Amniotic epithelial cell (primary cell): ENCODE measurements at places on chromosomes 7 and 10.

GRCh38 chr10:96014473-96015102, 28.8 kb upstream of the CCNJ start:
- DNase-seq: no peak

GRCh38 chr10:31148951-31149350, 117.3 kb upstream of the ZNF438 start:
- no peak for DNase-seq

GRCh38 chr10:98242823-98243222, 25.2 kb downstream of the LOXL4 start:
- DNase-seq: peak; percentile 49

DNA sequence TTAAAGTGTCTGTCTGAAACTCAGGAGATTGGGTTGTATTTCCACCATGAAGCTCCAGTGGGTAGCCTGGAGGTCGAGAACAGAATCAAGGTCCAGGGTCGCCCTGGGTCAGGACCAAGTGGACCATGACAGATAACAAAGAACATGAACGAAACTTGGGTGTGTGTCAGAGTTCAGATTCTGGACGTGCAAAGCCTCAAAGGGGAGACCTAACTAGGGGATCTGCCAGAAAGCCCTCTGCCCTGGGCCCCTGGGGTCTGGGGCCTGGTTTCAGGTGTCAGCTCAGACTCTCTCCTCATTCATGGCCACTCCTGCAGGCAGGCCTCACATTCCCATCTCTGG, 1.6 kb downstream of the RASSF4 start:
- no peak for DNase-seq

DNA sequence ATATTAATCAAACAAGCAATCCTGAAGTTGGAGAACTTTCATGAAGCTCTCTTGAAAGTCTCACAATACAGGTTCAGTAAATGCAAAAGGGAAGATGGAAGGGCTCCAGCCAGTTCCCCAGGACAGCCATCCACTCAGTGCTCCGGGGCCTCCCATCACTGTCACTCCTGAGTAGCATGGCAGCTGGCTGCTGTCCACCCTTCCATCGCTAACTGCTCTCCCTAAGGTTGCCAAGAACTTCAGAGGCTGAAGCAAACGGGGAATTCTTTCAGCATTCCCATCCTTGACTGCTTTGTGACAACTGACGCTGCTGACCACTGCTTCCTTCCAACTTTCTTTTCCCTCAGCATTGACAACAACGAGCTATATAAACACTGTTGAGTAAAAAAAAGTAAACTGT, 69.1 kb downstream of the VPS41 start:
- no peak for DNase-seq

DNA sequence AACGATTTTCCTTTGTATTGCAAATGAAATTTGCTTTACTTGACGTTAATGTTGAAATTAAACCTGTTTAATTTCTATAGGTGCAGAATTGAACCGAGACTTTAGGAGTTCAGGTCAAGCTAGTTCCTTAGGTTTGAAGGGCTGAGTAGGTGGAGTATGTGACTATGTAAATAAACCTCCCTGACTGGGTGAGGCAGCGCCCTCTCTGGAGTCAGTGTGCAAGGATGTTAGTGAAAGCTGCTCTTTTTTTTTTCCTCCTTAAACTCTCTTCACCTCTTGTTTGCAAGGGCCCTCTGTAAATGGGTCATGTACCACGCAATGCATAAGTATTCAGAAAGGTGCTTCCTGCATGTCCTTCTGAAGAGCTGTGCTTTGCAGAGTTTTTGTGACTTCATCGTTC, 33.8 kb downstream of the GALNT17 start:
- DNase-seq: no peak

DNA sequence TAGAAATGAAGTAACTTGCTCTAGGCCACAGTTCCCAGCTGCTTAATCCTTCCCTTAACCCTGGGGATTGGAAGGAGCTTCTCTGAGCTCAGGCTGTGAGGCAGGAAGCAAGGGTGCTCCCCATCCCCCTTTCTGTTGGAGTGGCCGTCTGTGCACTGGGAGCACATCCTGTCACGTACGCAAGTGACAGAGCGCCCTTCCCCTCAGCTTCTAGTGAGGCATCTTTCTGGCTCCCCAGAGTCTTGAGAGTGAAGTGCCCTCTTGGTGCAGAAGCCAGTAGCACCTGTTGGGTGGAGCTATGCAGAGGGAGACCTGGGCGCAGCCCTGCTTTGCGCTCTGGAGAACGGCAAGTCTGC, 47.8 kb downstream of the SHH start:
- no peak for DNase-seq

DNA sequence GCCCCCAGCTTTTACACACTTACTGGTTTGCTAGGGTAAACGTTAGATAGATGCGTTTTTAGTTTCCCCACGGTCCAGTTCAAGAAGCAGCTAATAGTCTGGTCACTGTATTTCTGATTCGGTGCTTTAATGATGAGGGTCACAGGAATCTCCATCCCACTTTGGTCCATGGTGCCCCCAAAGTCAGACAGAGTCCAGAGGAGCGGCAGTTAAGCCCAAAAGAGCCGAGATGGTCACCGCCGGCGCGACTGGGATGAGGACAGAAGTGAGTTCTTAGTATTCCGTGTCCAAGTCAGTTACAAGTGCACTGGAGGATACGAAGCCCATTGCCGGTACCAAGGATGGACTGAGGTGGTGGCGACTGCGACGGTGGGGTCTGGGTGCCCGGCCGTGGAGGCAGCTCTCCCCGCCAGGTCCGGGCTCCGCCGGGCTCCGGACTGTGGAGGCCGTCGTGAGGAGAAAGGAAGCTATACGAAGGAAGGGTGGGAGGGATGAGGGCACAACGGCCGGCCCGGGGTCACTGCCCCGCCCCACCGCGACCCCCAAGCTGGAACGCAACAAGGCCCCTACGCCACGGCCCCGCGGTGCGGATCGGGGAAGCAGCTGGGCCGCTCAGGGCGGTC, 663 bp downstream of the HERPUD2 start:
- no peak for DNase-seq

DNA sequence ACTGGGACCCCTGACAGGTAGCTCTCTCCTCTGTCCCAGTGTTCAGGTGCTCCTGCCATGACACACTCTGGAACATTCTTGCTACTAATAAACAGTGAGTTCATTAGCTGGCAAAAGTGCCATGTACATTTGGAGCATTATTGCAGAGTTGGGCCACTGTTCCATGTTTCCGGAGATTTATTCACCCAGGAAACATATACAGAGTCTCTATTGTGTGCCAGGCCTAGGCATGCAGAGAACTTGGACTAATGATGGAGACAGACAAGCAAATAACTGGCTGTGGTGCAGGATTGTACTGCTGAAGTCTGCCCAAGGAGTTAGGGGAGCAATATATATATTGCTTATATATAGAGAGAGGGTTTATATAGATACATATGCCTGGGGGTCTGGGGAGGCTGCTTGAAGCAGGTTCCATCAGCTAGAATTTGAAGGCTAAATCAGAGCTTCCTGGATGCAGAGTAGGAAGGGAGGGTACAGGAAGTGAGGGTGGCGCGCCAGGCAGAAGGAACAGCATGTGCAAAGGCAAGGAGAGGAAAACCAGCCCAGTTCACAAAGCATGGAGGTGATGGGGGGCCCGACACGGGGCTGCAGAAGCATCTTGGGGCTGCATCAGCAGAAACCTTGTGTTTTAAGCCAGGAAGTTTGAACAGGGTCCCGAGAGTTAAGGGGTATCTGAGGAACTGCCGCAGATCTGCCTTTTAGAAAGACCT, 22.7 kb upstream of the EEPD1 start:
- no peak for DNase-seq

GRCh38 chr7:101435461-101436220, 73.0 kb downstream of the COL26A1 start:
- no peak for DNase-seq

DNA sequence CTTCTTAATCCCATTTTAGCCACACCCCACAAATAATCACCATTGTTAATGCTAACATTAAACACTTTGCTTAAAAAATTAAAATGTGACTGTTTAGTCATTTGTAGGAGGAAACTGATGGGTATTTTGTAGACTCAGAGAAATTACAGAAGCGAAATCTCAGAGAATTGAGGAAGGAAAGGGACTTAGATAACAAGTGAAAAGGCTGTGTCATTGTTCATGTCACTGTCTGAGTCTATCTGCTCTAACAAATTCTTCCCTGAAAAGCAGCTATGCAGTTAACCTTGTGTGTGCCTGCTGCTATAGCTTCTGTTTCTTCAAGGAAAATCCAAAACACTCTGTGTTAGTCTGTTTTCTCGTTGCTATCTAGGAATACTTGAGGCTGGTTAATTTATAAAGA, 40.9 kb upstream of the PLXDC2 start:
- DNase-seq: no peak

GRCh38 chr7:89780291-89780690, 374.0 kb upstream of the STEAP1 start:
- no peak for DNase-seq

- peak; percentile 70 for DNase-seq
These were observed 7.7 kb upstream of the TMEM26 start for GRCh38 chr10:61460835-61461234.

GRCh38 chr10:69075431-69075830, 12.5 kb upstream of the SRGN start:
- no peak for DNase-seq

DNA sequence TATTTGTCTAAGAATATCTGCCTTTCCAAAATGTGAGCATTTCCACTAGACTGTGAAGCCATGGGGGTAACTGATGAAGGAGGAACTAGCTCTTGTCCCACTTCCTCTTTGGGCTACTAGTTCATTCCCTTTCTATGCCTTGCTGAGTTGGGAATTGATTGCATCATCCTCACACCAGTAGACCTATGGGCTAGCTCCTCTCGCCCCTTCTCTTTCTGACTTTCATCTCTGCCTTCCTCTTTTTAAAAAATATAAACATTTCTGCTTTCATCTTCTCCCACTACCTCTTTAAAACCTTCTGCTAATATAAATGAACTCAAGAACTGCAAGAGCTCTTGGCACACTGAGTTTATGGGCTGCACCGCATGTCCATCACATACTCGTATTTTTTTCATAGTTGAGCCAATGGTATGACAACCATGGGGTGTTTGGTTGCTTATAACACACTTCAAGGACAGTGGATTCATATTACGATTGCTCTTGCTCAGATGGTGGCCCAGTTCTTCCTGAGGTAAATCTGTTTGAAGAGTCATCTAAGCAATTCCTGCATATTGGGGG, 182.0 kb downstream of the REEP3 start:
- no peak for DNase-seq

DNA sequence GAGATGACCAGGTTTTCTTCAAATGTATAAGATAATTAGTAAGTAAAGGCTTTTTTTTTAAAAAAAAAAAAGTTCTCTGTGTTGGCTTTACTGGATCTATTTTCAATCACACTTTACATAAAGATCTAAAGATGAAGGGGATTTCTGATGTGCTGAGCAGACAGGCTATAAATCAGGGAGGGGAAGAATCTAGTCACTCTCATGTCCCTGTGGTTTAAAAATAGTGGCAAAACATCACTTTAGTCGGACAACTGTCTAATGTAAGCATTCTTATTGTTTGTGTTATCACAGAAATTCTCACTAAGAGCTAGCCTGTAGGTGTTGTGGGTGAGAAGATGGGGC, 132.7 kb downstream of the ICA1 start:
- no peak for DNase-seq

DNA sequence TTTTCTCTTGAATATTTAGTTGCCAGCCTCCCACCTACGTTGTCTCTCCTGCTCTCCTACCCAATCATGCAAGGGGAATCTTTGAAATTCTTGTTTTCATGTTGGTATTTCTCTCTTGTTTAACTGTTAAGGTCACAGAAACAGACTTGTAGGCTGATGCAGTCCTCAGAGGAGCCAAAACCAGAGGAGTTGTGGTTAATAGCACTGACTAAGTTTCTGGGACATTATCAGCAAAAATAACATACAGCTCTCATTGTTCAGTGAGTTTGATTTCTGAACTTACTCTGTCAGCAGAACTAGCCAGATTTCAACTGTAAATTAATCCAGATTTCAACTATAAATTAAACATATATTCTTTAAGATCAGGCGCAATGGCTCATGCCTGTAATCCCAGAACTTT, 11.1 kb upstream of the CUL1 start:
- DNase-seq: no peak

DNA sequence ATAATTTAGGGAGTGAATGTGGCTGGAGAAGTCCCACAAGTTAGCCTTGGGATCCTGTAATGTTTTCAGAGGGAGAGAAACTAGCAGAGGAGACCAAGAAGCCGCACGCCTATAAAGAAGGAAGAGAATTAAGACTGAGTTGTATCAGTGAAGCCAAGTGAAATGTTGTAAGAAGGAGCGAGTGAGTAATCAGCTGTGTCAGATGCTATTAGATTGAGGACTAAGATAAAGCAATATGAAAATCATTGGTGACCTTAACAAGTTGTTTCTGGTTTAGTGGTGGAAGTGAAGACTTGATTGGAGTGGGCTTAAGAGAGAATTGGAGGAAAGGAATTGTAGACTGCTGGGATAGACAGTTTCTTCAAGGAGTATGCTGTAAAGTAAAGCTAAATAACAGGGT, 8.8 kb downstream of the CCSER2 start:
- DNase-seq: peak; percentile 73

GRCh38 chr7:128448751-128449302, 6.9 kb upstream of the HILPDA start:
- no peak for DNase-seq

DNA sequence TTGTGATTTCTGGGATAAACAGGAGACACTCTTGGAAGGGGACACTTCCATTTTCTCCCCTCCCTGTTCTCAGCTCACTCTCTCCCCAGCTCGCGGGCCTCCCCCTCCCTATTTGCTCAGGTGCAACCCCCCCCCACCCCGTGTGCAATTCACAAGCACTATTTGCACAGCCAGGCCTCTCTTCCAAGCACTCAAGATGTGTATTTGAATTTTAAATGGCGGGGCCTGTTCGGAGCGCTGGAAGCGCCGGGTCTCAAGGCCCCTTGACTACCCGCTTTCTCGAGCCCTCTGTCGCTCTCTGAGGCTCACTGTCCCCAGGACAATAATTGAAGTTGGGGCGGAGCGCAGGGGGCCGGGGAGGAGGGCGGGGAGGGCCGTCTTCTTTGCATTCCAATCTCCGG, 7.8 kb downstream of the SHH start:
- DNase-seq: no peak

DNA sequence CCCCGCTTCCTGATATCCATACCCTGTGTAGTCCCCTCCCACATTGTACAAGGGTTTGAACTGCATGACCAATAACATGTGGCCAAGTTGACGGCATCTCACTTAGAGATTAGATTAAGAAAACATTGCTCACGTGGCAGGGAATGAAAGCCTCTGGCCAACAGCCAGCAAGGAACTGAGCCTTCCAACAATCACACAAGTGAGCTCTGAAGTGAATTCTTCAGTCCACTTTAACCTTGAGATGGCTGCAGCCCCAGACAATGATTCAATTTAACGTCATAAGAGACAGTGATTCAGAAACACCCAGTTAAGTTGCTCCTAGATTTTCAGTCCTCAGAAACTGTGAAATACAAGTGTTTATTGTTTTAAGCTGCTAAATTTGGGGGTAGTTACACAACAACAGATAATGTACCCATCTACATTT, 165.9 kb upstream of the PLXNA4 start:
- peak; percentile 81 for DNase-seq

DNA sequence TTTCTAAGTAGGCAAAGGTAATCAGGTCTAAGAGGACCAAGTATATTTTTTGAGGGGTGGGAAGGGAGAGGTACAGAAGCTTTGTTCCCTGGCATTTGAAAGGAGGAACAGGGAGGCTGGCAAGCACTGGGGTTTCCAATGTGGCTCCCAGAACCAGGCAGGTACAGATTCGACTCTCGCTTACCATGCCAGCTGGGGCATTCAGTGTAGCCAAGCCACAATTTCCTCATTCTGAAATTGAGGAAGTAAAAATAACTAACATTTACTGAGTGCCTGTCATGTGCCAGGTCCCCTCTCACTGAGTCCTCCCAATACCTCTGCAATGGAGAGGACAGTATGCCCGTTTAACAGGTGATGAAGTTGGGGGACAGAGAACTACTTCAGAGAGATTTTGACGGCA, 45.9 kb upstream of the BET1 start:
- no peak for DNase-seq
